ENCODE measurements at places on chromosomes 7 and 10. TPM values are rescaled to one million over a fixed set of nuclear protein-coding genes. Genes with fewer than 3 reads are reported as not detected.

The COL17A1 gene
- 0.88 TPM for total RNA-seq

The GRID2IP gene
- not detected for total RNA-seq

The PPIA gene
- total RNA-seq: 1,086 TPM

The ST8SIA6 gene
- total RNA-seq: 0.16 TPM

The CDH23 gene
- total RNA-seq: 0.06 TPM

The AKR1C2 gene
- total RNA-seq: 0.97 TPM

The PRTFDC1 gene
- 9.1 TPM for total RNA-seq

The IDI2 gene
- total RNA-seq: not detected

The C10orf53 gene
- total RNA-seq: not detected

The LIPF gene
- total RNA-seq: not detected

The CALCR gene
- total RNA-seq: not detected

The CNOT4 gene
- total RNA-seq: 4.2 TPM

The SLIT1 gene
- total RNA-seq: not detected

The GPR26 gene
- not detected for total RNA-seq

The COL28A1 gene
- under 0.01 TPM for total RNA-seq

The FAM180A gene
- total RNA-seq: 0.16 TPM

The CALHM3 gene
- total RNA-seq: not detected
